G401 (cell line): ENCODE measurements at places on chromosomes 7 and 10. TPM values are rescaled to one million over a fixed set of nuclear protein-coding genes. Genes with fewer than 3 reads are reported as not detected.

DNA sequence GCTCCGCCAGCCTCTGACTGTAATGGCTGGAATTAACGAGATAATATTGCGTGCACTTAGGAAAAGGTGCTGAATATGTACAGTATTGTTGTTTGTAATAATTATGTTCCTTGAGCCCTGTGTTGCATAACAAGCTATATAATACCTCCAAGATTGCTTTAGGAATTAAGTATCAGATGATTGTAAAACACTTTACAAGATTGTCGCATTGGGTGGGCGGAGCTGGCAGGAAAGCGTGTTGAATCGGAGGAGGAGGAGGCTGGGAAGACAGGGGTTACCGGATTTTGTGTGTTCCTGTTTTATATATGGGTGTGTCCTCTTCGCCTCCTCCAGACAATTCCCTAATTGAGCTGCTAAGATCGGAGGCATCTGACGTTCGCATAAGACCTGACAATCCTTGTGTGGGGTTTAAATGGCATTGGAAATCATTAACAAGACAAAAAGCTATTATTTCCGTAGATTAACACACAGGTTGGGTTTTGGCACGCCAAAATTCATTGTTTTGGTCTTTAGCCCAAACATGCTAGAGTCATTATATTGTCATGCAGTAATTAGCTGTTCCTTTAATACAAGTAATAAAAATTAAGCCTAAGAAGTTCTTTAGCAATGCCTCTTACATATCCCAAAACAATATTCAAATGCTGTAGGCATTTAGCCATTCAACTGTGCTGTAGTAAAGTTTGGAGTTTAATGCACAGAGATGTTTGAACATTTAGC, 192.9 kb upstream of the SH2B2 start:
- DNase-seq, result no peak

DNA sequence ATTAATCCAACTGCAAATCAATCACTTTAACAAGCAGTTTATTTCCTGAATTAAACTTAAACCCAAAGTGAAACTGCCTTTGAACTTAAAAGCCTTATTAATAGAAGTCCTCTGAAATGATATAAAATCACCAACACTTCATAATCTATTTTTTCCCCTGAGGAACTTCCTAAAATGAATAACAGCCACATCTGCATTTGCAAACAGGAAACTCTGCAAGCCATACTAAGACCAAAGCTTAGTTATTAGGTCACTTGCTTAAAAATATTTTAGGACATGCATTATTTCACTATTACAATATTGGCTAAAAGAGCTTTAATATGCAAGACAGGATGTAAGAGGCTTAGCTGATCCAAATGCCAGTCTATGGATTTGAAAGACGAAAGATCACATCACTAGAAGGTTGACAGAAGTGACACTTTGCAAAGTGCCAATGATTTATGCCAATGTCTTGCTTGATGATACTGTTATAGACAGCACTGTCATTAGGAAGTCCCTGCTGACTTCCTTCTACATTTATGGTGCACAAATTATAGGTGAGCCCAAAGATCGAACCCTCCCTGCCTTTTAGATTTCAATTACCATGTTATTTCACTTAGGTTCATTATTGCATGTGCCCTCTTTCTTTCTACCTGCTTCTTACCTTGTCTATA, 99.9 kb upstream of the SKAP2 start:
- no peak for DNase-seq

GRCh38 chr7:69422574-69422985, 175.7 kb upstream of the AUTS2 start:
- no peak for DNase-seq

Gene ARID5B
- 8.6 and 12.4 TPM in 2 replicates for total RNA-seq

- no peak for DNase-seq
Observed at GRCh38 chr7:19206721-19207120, 61.5 kb upstream of the FERD3L start.

Gene IRF5
- total RNA-seq, result not detected in 2 replicates

GRCh38 chr7:289209-289755, 688 bp upstream of the FOXL3 start:
- DNase-seq, result no peak

Gene SAP25
- not detected in 2 replicates for total RNA-seq

DNA sequence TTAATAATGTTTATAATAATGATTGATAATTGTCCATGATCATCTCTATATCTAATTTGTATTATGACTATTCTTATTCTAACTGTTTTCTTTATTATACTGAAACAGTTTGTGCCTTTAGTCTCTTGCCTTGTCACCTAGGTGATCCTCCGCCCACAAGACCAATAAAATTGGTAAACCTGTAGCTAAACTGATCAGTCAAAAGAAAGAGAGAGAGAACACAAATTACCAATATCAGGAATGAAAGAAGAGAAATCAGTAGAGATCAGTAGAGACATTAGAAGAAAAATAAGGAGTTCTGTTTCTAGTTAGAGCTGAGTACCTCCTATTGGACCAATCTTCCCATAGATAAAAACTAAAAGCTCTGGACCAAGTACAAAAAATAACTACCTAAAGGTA, 6.1 kb upstream of the COA1 start:
- no peak for DNase-seq

Gene AGBL3
- total RNA-seq, result 0.25 and 0.27 TPM in 2 replicates
